ENCODE measurements at places on chromosomes 12 and 14. TPM values are rescaled to one million over a fixed set of nuclear protein-coding genes. Genes with fewer than 3 reads are reported as not detected.

The SERPINA10 gene
- total RNA-seq, result not detected

The CD163 gene
- 98.6 TPM for total RNA-seq

The RNASE7 gene
- not detected for total RNA-seq

The ARMH4 gene
- total RNA-seq, result 5.4 TPM

The MRPS35 gene
- total RNA-seq, result 43.5 TPM

The PYGL gene
- 126 TPM for total RNA-seq

The MYH6 gene
- total RNA-seq, result not detected

The MSRB3 gene
- 59.8 TPM for total RNA-seq

The GLS2 gene
- 4.6 TPM for total RNA-seq

The PZP gene
- not detected for total RNA-seq

The CHFR gene
- 26.5 TPM for total RNA-seq

The SERPINA5 gene
- 20.6 TPM for total RNA-seq

DNA sequence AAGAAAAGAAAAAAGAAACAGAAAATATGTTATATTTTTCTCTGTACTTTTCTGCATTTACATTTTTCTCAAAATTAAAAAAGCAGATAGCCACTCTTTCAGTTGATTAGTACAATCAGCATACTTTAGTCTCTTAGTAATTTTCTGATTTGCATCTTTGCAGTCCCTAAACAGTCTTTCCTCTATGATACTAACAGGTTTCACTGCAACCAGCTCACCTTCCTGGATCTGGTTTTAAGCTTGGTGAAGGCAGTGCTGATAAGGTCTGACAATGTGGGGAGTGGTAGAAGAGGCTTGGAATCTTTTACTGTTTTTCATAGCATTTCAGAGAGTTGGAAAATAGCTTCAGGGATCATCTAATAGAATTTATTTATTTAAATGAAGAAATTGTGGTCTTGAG, 457.6 kb downstream of the ZFP36L1 start:
- H3K4me3 ChIP-seq, result no peak overlapping the region
- H3K27me3 ChIP-seq, result no peaks in the 10 kb centered on the region
- no peak overlapping the region for H3K27ac ChIP-seq
- DNase-seq, result no peak
- no peaks in the 10 kb centered on the region for H3K4me1 ChIP-seq
- no peaks in the 10 kb centered on the region for H3K36me3 ChIP-seq

- peaks cover 8% of the 10 kb centered on the region for H3K36me3 ChIP-seq
- no peak overlapping the region for H3K4me3 ChIP-seq
- no peak for DNase-seq
- H3K27me3 ChIP-seq, result no peaks in the 10 kb centered on the region
Measured at GRCh38 chr14:90272523-90272922, 16.2 kb downstream of the PSMC1 start.

DNA sequence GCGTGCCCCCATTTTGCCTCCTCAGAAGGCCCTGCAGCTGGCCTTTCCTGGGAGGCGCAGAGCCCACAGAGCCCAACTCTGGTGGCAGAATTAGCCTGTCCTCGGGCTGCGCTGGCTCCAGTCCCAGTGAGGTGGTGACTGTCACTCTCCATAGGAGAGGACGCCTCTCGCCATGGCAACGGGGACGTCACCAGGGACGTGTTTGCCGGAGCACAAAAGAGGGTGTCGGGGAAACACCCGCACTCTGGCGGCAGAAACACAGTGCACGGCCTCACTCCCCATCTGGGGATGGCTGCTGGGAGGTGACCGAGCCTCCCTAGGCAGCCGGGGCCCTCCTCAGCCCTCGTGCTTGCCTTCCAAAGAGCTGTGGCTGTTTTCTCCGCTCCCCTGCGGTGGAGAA, 50.2 kb upstream of the NCOR2 start:
- H3K36me3 ChIP-seq, result no peaks in the 10 kb centered on the region
- H3K4me1 ChIP-seq, result peaks cover 5% of the 10 kb centered on the region
- no peak for DNase-seq
- H3K4me3 ChIP-seq, result no peak overlapping the region

DNA sequence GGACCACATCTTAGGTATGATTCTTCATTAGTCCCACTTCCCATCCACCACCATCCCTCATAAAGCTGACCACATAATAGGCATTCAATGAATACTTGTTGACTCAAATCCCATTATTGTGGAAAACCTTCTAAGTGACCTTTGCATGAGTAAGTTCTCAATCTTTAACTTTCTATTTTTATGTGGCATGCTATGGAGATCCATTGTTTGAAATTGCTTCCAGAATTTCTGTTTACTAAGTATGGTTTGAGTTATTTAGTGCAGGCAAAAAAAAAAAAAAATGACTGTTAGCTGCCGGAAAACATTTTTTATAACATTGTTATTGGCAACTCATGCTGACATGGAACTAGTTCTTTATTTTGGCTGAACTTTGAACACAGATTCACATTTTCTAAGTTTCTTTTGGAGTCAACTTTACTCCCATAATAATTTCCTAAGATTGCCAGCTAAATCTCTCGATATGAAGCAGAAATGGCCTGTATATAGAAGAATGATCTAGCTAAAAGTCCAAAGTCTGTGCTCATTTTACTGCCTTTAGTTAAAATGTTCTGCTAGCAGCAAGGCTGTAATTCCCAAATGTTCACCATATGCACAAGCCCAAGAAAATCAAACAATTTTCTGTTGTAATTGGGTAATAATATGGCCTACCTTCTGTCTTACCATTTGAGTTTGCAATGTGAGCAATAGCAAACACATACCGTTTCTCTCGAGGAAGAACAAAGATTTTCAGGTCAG, 77.9 kb downstream of the PTGER2 start:
- no peak overlapping the region for H3K4me3 ChIP-seq
- no peak for DNase-seq
- H3K36me3 ChIP-seq, result no peaks in the 10 kb centered on the region
- no peaks in the 10 kb centered on the region for H3K4me1 ChIP-seq
- H3K27me3 ChIP-seq, result no peaks in the 10 kb centered on the region
- H3K27ac ChIP-seq, result peak overlapping the region; percentile 25

DNA sequence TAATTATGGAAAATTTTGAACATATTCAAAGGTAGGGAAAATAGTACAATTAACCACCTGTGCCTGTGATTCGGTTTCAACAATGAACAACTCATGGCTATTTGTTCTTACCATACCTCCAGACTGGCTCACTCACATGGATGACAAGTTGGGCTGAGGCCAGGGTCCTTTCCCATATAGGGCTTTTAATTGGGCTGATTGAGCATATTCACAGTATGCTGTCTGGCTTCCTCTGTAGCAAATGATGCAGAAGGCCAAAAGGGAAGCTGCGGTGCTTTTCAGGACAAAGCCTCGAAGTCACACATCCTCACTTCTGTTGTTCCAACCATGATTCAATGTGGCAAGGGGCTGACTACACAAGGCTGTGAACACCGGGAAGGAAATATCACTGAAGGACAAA, 297.5 kb upstream of the SLC16A7 start:
- H3K36me3 ChIP-seq, result no peaks in the 10 kb centered on the region
- no peak overlapping the region for H3K27ac ChIP-seq
- H3K4me1 ChIP-seq, result no peaks in the 10 kb centered on the region
- no peak for DNase-seq

GRCh38 chr14:60805841-60806430, 71.4 kb downstream of the MNAT1 start:
- no peak overlapping the region for H3K27ac ChIP-seq
- H3K4me1 ChIP-seq, result no peaks in the 10 kb centered on the region
- no peaks in the 10 kb centered on the region for H3K27me3 ChIP-seq
- no peak for DNase-seq

GRCh38 chr12:43044241-43044640, 454.7 kb upstream of the PRICKLE1 start:
- no peaks in the 10 kb centered on the region for H3K36me3 ChIP-seq
- H3K27ac ChIP-seq, result no peak overlapping the region

- H3K27me3 ChIP-seq, result peaks cover 8% of the 10 kb centered on the region
- DNase-seq, result no peak
- peak overlapping the region; percentile 39 for H3K4me3 ChIP-seq
- H3K36me3 ChIP-seq, result no peaks in the 10 kb centered on the region
- H3K4me1 ChIP-seq, result no peaks in the 10 kb centered on the region
Measured at GRCh38 chr12:2057041-2057794, 4.4 kb downstream of the CACNA1C start.

- peak; percentile 90 for DNase-seq
- peak overlapping the region; percentile 17 for H3K27ac ChIP-seq
- H3K27me3 ChIP-seq, result no peaks in the 10 kb centered on the region
- no peak overlapping the region for H3K4me3 ChIP-seq
- no peaks in the 10 kb centered on the region for H3K4me1 ChIP-seq
Measured at GRCh38 chr14:102046337-102047278, 40.2 kb downstream of the HSP90AA1 start.

GRCh38 chr12:56931474-56931978, 2.7 kb downstream of the SDR9C7 start:
- DNase-seq, result no peak
- no peaks in the 10 kb centered on the region for H3K36me3 ChIP-seq
- H3K4me3 ChIP-seq, result no peak overlapping the region
- no peaks in the 10 kb centered on the region for H3K27me3 ChIP-seq

DNA sequence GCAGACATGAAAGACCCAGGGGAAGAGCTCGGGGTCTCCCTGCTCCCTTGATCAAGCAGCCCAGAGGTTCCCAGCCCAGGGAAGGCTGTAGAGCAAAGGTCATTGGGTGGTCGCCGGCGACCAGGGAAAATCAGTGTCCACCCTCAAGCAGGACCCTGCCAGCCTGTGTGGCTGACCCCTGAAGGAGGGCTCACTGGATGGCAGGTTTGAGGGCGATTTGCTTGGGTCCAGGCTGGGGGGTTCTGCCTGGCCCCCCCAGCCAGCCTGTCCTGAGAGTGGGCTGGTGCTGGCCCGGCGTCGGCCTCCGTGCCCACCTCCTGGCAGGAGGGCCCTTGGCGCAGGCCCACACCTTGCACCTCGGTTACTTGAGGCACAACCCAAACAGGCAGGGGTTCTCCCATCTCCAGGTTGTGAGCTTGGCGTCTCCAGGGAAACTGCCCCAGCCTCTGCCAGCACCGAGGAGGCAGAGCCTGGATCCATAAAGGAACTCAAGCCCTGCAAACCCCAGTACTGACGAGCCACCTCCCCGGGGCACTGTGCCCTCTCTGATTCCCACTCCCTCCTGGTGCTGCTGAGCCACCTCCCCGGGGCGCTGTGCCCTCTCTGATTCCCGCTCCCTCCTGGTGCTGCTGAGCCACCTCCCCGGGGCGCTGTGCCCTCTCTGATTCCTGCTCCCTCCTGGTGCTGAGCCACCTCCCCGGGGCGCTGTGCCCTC, 329.0 kb upstream of the SFSWAP start:
- H3K27ac ChIP-seq, result no peak overlapping the region
- H3K36me3 ChIP-seq, result no peaks in the 10 kb centered on the region
- H3K4me1 ChIP-seq, result no peaks in the 10 kb centered on the region
- DNase-seq, result no peak
- H3K4me3 ChIP-seq, result no peak overlapping the region

DNA sequence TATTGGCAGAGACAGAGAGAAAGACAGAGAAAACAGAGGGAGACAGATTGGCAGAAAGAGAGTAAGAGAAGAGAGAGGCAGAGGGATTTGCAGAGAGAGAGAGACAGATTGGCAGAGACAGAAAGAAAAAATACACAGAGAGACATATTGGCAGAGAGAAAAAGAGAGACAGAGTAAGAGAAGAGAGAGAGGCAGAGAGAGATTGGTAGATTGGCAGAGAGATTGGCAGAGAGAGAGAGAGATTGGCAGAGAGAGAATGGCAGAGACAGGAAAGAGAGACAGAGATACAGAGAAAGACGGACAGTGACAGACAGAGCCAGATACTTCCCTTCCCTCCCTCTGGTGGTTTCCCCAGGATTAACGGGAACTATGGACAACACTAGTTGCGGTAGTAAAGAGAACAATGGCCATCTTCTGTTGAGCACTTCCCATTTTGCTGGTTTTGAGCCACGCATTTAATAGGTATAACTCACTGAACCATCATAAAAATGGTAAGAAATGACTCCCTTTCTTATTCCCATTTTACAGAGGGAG, 2.6 kb upstream of the NOS1 start:
- no peak for DNase-seq
- H3K4me1 ChIP-seq, result no peaks in the 10 kb centered on the region
- H3K4me3 ChIP-seq, result no peak overlapping the region
- H3K27ac ChIP-seq, result no peak overlapping the region
- H3K27me3 ChIP-seq, result peaks cover 73% of the 10 kb centered on the region

GRCh38 chr12:70722584-70723343, 85.5 kb upstream of the PTPRB start:
- no peak overlapping the region for H3K27ac ChIP-seq
- H3K27me3 ChIP-seq, result no peaks in the 10 kb centered on the region
- H3K4me1 ChIP-seq, result no peaks in the 10 kb centered on the region

DNA sequence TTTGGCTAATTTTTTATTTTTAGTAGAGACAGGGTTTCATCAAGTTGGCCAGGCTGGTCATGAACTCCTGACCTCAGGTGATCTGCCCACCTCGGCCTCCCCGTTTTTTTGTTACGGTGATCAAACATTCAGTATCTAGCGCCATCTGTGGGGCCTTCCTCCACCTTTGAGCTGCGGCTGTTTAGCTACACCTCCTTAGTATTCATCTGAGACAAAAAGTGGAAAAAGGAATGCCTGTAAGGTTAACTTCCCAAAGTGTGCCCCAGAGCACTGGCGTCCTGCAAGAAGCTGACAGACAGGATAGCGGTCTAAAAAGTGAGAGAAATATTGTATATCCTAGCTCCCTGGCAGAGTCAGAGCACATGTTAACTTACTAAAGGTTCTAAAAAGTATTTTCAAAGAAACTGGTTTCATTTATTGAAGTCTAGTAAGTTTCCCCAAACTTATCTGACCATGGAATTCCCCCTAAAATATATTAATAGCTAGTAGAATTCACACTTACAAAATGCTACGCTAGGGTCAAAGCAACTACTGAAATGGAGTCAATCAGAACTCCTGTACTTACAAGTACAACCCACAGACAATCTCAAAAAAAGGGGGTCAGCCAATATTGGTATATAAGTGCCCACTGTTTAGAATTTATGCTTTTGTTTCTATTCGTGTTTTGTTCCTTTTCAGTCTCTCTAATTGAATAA, 59.1 kb downstream of the DUSP16 start:
- peak overlapping the region; percentile 68 for H3K27ac ChIP-seq
- H3K4me3 ChIP-seq, result no peak overlapping the region
- DNase-seq, result no peak
- H3K27me3 ChIP-seq, result no peaks in the 10 kb centered on the region
- no peaks in the 10 kb centered on the region for H3K4me1 ChIP-seq

- no peaks in the 10 kb centered on the region for H3K27me3 ChIP-seq
- H3K4me1 ChIP-seq, result no peaks in the 10 kb centered on the region
- DNase-seq, result no peak
- H3K27ac ChIP-seq, result peak overlapping the region; percentile 13
Measured at GRCh38 chr12:46221255-46222128, 47.4 kb downstream of the SLC38A1 start.

GRCh38 chr12:26149968-26150500, 25.2 kb upstream of the BHLHE41 start:
- H3K4me1 ChIP-seq, result no peaks in the 10 kb centered on the region
- DNase-seq, result no peak
- no peak overlapping the region for H3K4me3 ChIP-seq
- H3K36me3 ChIP-seq, result no peaks in the 10 kb centered on the region
- H3K27me3 ChIP-seq, result no peaks in the 10 kb centered on the region

- H3K36me3 ChIP-seq, result no peaks in the 10 kb centered on the region
- H3K4me3 ChIP-seq, result peak overlapping the region; percentile 78
- no peaks in the 10 kb centered on the region for H3K4me1 ChIP-seq
Measured at GRCh38 chr14:54564071-54564867, 2.7 kb upstream of the SAMD4A start.

GRCh38 chr12:123035841-123036240, 55.4 kb downstream of the ARL6IP4 start:
- H3K36me3 ChIP-seq, result no peaks in the 10 kb centered on the region
- DNase-seq, result no peak
- no peaks in the 10 kb centered on the region for H3K27me3 ChIP-seq
